ENCODE measurements at places on chromosomes 13 and 19.

DNA sequence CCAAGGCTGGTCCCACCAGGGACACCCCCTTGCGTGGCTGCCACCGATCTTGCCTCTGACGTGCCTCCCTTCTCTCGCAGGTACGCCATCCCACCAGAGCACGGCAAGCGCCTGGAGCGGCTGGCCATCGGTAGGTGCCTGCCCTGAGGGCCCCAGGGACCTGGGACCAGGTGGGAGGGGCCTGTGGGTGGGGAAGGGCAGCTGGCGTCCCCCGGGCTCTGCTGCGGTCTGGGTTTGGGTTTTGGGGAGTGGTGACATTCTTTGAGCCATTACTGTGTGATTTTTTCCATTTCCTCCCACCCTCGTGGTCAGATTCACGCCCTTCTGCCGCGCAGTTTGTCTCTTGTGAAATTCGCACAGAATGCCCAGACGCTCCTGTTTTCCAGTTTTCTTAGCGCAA is 102.0 kb downstream of the KDM4B start:
- DNase-seq = no peak

GRCh38 chr13:75219479-75220237 is 262.3 kb downstream of the TBC1D4 start:
- DNase-seq = peak; percentile 66

GRCh38 chr13:32627793-32628192 is 41.5 kb downstream of the PDS5B start:
- DNase-seq = no peak

GRCh38 chr13:23510979-23511735 is 59.1 kb upstream of the TNFRSF19 start:
- no peak for DNase-seq

- DNase-seq = no peak
Observed at GRCh38 chr13:52377898-52378297, 28.1 kb downstream of the THSD1 start.

- no peak for DNase-seq
Observed at GRCh38 chr13:96632536-96633320, 361.5 kb downstream of the OXGR1 start.

DNA sequence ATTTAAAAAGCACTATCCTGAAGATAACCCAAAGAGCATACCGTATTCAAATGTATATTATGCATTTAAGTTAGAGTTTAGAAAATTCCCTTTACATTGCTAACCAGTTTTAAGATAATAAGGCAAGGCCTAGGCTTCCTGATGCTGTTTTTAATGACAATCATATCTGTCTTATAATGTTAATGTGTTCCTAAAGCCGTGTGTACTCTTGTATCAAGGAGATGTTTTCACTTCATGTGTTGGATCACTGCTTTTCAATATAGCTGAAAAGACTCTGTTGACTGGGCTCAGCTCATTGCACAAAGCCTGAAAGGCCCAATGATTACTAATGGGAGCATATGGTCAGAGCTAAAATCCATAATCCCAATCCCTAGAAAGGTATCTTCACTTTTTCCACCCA is 81.6 kb downstream of the DACH1 start:
- no peak for DNase-seq

- DNase-seq = no peak
Observed at GRCh38 chr19:45876161-45876410, 9.9 kb downstream of the IRF2BP1 start.

Data from hematopoietic multipotent progenitor cell (in vitro differentiated cells).